Bone marrow (tissue), 2 donors: ENCODE measurements at places on chromosomes 7 and 10.

- DNase-seq = no peak
Observed at GRCh38 chr10:114685456-114685855, 27.4 kb upstream of the ABLIM1 start.

- DNase-seq = no peak
Observed at GRCh38 chr7:83908526-83908925, 259.6 kb upstream of the SEMA3E start.

DNA sequence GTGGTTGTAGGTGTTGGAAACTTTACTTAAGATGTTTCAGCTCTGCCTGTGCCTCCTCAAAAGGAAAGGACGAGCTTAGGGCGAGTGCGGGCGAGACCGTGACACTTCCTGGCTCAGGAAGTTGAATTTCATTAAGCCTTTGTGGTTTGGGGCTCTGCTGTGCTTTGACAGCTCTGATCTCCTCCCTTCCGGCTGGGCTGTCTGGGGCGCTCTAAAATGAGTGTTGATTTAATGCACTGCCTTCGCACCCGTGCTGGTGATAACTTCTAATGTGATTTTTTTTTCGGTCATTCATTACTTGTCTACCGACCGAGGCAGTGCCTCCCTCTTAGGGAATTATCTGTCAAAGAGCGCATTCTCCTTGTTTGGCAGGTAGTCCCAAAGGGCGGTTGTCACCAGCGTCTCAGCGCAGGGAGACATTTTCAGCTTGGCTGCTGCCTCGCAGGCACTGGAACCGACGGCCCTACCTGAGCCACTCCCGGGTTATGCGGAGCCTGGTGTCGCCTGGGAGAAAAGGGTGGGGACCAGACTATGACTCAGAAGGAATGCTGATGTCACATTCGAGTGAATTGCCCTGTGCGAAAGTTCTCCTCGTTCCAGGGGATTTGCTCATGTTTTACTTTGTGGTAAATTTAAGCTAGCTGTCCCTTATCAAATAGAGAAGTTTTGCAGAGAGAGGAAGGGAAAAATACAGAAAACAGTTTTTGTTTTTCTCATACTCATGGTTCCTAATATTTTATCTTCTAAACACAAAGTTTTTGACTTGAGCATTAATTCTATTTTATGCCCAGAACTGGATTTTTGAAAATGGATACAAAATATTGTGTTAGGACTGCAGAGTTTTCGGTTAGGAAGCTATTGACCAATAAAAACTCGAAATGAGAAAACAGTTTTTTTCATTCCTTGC lies 920 bp downstream of the TES start:
- peak; percentile 79 for DNase-seq

- peak; percentile 30 for DNase-seq
Observed at GRCh38 chr7:36115448-36116321, 37.4 kb upstream of the EEPD1 start.

- DNase-seq = no peak
Observed at GRCh38 chr10:126503392-126504062, 115.2 kb upstream of the ADAM12 start.

DNA sequence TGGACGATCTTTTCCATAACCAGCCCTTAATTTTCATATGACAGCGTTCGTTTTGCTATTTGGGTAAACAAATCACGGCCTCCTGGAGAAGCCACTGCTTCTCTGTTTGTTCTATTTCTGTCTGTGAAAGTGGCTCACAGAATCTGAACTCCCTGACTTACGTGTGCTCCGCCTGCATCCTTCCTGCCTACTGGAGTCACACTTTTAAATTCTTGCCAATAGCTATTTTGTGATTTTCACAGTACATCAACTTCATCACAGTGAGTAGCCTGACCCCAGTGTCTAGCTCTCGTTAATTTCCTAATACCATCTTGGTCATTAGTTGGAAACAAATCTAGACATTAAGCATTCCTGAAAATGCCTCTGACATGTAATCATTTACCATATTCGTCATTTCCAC lies 49.0 kb upstream of the NPS start:
- DNase-seq = no peak

GRCh38 chr7:27165089-27165995 lies at the start of gene HOXA9:
HOXA9 (minus strand) TSS chr7:27165537; CDS start chr7:27165457, 80 bp downstream.
- DNase-seq = peak; percentile 57

GRCh38 chr7:11630355-11630754 lies 201.6 kb downstream of the THSD7A start:
- DNase-seq = no peak

DNA sequence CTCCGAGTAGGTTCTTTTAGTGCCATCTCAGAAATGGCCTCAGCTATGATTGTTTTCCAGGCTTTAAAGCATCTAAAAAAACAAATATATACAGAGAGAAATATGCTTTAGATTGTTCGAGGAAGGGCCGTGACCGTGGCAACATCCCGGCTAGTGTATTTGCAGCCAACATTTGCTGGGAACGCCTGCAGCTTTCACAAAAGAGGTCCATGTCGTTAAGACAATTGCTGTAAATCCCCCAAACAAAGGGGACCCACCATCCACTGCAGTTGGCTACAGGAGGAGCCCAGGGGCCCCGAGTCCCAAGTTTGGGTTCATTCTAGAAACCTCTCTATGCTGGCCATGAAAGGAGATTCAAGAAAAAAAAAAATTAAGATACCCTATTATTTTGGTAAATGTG lies 152.8 kb upstream of the TCF7L2 start:
- DNase-seq = no peak

GRCh38 chr7:107386548-107387102 lies 83.2 kb upstream of the GPR22 start:
- no peak for DNase-seq

GRCh38 chr10:120584786-120585185 lies 127.8 kb downstream of the PLPP4 start:
- DNase-seq = no peak
